Neural progenitor cell (in vitro differentiated cells): ENCODE measurements at places on chromosomes 2 and 18. TPM values are rescaled to one million over a fixed set of nuclear protein-coding genes. Genes with fewer than 3 reads are reported as not detected.

Gene CNRIP1
- total RNA-seq = 3.7 and 5.0 TPM in 2 replicates

Gene ITGB6
- total RNA-seq = not detected in 2 replicates

Gene FBXO15
- total RNA-seq = 2.2 and 2.8 TPM in 2 replicates

Gene MOGAT1
- 0.62 and 2.0 TPM in 2 replicates for total RNA-seq

Gene ZSWIM2
- total RNA-seq = 0.39 TPM in 1 of 2 replicates, not detected in the other

Gene GALNT14
- 6.0 and 6.4 TPM in 2 replicates for total RNA-seq

Gene ZAP70
- total RNA-seq = 0.37 TPM in 1 of 2 replicates, not detected in the other

Gene NEMP2
- 3.9 and 13.8 TPM in 2 replicates for total RNA-seq

Gene ATP5F1A
- 1,034 and 1,141 TPM in 2 replicates for total RNA-seq

Gene DYNAP
- total RNA-seq = not detected in 2 replicates

Gene ABCB11
- total RNA-seq = 0.09 TPM in 1 of 2 replicates, not detected in the other

Gene POMC
- not detected in 2 replicates for total RNA-seq

Gene MAP3K19
- total RNA-seq = not detected in 2 replicates

Gene MROH2A
- not detected in 2 replicates for total RNA-seq

Gene IL36B
- not detected in 2 replicates for total RNA-seq

Gene ANKRD44
- total RNA-seq = 2.5 and 3.4 TPM in 2 replicates

Gene FAM237A
- not detected in 2 replicates for total RNA-seq

Gene ATP6V1C2
- total RNA-seq = 0.11 and 0.19 TPM in 2 replicates

Gene UGT1A8
- not detected in 2 replicates for total RNA-seq

Gene PSMG2
- total RNA-seq = 69.4 and 96.8 TPM in 2 replicates
